ENCODE measurements at places on chromosomes 12 and 14.

- DNase-seq, result no peak
Observed at GRCh38 chr14:65153101-65153500, 50.8 kb upstream of the MAX start.

GRCh38 chr12:91377436-91377835 is 194.8 kb upstream of the DCN start:
- DNase-seq, result no peak

DNA sequence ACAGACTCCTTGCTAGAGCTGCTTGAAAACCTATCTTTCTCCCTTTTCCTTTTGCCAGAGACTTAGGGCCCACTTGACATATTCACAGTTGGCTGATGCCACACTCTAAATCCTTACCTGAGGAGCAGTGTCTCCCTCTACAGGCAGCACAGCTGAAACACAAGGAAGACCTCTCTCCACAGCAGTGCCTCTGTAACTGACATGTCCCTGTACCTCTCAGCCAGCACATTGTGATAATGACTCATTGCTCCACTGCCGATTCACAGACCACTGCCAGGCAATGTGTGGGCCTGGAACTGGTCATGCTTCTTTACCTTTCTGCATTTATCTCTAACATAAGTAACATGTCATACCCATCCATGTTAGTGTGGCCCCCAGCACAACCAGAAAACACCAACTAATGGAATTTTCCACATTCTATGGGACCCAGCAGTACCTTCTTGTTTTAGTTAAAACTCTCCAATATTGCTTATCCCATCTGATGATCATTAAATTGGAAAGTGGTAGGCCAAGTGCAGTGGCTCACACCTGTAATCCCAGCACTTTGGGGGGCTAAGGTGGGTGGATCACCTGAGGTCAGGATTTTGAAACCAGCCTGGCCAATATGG is 56.5 kb downstream of the GTF2A1 start:
- DNase-seq, result peak; percentile 63

- no peak for DNase-seq
Observed at GRCh38 chr12:95198914-95199313, 18.4 kb downstream of the FGD6 start.

GRCh38 chr14:46054526-46054925 is 597.1 kb downstream of the RPL10L start:
- peak; percentile 4 for DNase-seq

GRCh38 chr12:116582610-116583009 is 23.4 kb downstream of the MAP1LC3B2 start:
- no peak for DNase-seq

- DNase-seq, result no peak
Observed at GRCh38 chr14:90700933-90701776, 115.1 kb downstream of the TTC7B start.

DNA sequence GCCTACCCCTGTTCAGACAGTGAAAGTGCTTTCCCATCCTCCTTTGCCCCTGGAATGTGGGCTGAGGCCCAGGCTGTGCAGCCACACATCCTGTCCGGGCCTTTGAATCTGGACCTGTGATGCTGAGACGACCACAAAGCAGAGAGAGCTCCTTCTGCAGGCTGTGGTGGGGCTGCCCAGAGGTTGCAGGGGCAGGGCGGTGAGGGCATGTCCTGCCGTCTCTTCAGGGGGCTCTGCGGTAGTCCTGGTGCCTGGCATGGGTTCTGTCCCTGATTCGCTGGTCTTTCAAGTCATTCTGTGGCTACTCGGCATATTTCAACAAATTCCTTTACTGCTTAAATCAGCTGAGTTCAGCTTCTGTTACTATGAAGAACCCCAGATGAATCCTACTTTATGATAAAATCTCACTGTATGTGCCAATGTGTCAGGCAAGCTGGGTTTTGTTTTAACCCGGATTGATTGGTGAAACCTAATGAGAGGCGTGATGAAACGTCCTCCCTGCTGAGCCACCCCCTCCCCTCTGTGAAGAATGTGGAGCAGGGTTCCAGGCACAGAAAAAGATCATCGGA is 63.4 kb upstream of the DICER1 start:
- DNase-seq, result peak; percentile 54

DNA sequence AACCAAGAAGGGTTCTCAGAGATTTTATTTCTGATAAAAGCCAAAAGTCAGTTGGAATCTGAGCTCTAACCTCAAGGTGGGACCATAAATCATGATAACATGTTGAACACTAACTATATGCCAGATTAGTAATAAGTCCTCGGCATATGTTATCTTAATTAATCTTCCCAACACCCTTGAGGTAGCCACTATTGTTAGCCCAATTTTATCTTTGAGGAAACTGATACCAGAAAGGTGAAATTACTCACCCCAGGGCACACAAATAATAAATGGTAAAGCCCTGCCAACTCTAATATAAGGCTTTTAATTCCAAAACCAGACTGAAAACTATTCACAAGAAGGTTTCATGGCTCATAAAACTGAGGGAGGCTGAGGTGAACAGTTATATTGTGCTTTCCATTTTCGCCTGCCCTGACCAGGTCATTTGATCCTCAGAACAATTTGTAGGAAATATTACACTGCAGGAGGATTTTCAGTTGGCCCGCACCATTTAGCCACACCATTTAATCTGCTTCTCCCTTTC is 16.1 kb upstream of the NUAK1 start:
- no peak for DNase-seq

DNA sequence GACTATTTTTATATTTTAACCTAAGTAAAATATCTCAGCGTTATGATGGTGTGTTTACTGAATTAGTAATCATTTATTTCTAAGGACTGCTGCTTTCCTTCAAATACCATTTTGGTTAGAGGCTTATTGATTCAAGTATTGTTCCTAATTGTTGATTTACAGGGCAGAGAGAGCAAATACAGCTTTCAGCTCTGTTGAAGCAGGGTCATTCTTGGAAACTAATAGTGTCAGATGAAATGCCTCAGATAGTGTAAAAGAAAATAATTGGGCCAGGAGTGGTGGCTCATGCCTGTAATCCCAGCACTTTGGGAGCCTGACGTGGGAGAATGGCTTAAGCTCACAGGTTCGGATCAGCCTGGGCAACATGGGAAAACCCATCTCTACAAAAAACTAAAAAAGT is 249.3 kb downstream of the FUT8 start:
- DNase-seq, result no peak

DNA sequence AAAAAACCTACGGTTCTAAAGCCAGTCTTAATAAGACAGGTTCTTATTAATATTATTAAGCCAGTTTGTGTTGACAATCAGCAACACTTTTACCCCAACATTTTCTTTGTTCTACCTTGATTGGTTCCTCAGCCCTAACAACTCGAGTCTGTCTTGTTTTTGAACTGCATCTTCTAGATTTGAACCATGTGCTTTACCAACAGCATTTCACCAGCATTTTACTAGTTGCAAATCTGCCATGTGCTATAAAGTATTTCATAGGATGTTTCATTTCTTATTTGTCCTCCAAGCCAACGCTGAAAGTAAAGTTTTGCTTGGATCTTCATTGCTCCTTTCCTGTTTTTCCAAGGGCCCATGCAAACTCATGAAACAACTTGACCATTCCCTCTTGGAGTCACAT is 133.4 kb downstream of the ST8SIA1 start:
- DNase-seq, result no peak

- DNase-seq, result peak; percentile 27
Observed at GRCh38 chr12:26317942-26318575, 122.7 kb downstream of the SSPN start.

- no peak for DNase-seq
Observed at GRCh38 chr14:99718811-99719192, 34.7 kb downstream of the CYP46A1 start.

DNA sequence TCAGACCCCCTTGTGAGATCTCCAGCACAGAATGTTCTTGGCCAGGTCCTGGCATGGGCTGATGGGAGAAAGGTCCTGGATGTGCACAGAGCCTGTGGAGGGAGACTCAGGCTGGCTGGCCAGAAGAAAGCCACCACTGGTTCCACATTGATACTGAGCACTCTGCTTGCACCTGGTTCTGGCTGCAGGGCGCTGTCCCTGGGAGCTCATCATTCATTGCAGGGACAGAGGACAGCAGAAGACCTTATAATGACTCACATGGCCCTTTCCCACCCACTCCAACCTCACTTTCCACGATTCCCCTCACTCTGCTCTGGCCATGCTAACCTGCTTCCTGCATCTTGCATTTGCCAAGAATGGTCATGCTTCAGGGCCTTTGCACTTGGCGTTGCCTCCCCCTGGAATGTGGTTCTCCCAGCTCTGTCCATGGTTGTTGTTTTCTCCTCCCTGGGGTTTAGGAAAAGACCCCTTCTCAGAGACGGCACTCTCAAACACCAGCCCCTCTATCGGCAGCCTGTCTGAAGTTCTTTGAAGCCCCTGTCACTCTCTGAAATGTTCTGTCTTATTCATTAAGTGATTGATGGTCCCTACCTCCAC is 10.3 kb downstream of the KRT7 start:
- no peak for DNase-seq

DNA sequence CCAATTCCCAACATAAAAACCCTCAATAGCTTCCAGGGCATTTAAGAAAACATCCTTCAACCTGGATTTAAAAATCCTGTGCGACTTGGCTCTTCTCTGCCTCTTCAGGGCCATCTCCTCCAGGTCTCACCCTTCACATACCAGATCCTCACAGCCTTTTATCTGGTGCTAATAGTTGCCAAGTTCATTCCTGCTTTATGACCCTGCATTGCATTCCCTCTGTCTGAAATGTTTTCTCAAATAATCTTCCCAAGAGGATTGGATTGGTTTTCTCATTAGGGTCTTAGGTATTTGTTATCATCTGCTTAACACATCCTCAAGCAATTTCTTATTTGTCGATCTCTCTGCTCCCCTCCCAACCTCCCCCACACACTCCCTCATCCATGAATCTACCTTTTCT is 832.0 kb downstream of the GALC start:
- no peak for DNase-seq

DNA sequence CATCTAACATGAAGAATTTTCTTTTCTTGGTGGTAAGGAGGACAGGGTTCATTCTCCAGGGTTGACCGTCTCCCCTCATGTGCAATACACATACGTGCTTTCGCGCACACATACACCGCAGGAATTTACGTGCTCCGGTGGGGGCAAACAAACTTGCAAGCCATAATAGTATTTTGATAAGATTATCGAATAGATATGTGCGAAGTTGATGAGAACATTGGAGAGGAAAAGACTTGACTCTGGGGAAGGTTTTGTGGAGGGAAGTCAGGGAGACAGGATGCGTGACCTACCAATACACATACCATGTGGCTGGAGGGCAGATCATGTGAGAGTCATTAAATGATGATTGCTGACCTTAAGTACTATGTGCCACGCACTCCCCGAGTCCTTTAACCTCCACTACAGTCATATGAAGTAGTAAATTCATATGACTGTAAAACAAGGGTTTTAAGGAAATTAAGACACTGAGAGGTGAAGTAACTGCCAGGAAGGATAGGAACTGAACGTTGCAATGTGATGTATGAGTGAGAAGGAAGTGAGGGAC is 921 bp downstream of the RAD51B start:
- DNase-seq, result peak; percentile 77

DNA sequence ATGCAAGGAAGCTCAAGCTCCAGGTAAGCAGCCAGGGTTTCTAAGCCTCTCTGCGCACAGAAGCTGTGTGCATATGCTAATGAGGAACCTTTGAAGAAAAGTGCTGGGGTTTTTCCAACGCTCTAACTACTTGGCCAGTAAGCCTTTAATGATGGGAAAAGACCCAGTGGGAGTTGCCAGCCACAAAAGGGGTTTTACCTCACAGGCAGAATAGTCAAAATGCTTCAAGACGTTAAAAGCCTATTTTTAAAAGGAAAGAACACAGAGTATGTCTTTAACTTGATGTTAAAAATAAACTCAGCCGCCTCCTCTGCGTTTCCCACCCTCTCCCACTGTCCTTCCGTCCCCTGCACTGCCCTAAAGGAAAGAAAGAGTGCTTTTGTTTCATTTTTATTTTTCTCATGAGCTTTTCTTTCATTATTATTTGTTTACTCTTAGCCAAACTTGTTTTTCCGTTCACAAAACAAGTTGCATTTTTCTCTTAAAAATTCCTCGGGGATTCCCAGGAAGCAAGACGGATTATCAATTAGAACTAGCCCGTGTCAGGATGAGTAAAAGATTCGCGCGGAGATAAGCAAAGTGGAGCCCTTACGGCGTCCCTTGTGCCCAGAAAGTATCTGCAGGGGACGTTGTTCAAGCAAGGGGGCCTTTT is 209.8 kb upstream of the NUDT4 start:
- no peak for DNase-seq

GRCh38 chr12:94957006-94957405 is 46.5 kb downstream of the NDUFA12 start:
- DNase-seq, result no peak

- no peak for DNase-seq
Observed at GRCh38 chr12:52300796-52301691, 9.7 kb upstream of the KRT81 start.

- no peak for DNase-seq
Observed at GRCh38 chr12:127770118-127770517, 496.9 kb upstream of the TMEM132C start.

- no peak for DNase-seq
Observed at GRCh38 chr14:53599221-53599945, 357.2 kb downstream of the BMP4 start.

DNA sequence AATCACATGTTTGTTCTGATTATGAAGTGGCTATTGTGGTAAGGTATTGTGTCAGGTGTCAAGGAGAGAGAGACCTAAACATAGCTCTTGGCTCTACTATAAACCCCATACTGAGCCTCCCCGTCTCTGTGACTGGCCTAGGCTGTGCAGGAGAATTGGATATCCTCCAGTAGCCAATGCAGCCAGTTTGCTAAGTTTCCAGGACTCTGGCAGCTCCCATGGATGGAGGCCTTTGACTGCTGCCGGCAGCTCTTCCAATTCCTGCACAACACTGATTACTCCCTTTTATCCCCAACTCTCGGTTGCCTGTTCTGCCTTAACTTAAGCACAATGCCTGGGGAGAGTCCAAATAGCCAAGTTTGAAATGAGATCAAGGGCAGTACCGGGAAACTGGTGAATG is 59.3 kb downstream of the ABCC9 start:
- no peak for DNase-seq

- no peak for DNase-seq
Observed at GRCh38 chr12:55727643-55728185, 1.1 kb downstream of the CD63 start.

DNA sequence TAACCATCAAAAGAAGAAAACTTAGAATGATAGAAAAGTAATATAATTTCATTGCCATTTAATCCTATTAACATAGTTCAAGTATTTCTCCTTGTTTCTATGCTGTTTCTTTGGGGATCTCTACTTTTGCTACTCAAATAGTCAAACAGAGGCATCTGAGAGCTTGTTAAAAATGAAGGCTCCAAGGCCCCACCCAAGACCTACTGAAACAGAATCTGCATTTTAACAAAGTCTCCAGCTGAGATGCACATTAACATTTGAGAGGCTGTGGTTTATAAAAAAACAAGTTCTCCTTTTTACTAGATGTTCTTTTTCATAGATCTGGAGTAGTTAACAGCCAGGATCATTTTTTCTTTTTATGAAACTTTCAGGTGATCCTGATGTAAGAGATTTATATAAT is 31.8 kb downstream of the PPFIA2 start:
- DNase-seq, result no peak

DNA sequence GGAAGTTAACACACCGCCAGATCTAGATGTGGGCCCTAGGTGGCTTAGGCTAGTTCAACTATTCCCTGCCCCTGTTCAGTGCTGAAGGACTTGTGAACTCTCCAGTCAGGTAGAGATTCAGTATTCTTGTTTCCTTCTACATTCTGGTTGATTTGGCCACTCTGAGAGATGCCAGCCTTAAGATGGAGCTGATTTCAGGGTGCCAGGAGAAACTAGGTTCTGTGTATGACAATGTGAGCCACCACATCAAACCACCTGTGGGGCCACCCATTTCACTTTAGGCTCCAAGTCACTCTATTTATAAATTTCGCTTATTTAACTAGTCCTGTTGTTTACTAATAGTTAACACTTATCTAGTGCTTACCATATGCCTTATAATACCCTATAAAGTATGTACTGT is 26.0 kb downstream of the FRMD6 start:
- DNase-seq, result no peak
